ENCODE measurements at places on chromosomes 6 and 20.

- no peak for DNase-seq
Measured at GRCh38 chr20:43681991-43682410, 15.1 kb downstream of the MYBL2 start.

- no peak for DNase-seq
Measured at GRCh38 chr6:24864343-24864742, 65.6 kb upstream of the ARMH2 start.

- no peak for DNase-seq
Measured at GRCh38 chr6:144555066-144555465, 269.9 kb downstream of the UTRN start.

DNA sequence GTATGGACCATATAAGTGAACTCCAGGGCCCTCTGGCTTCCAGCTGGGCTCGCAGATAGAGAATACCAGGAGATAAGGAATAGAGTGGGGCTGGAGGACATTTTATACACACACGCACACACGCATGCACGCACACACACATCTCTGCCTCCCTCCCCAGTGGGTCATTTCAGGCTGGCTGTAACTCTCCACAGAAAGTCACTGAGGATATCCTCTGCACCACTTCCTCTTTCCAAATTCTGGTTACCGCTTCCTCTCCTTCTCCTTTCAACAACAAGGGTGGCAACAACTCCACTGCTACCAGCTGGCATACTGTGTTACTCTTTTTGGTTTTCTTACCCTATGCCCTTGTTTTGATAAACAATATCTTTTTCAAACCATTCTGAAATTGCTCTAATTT, 280.2 kb downstream of the COL12A1 start:
- no peak for DNase-seq

GRCh38 chr6:39530201-39530759, 194.9 kb downstream of the KIF6 start:
- DNase-seq = no peak

DNA sequence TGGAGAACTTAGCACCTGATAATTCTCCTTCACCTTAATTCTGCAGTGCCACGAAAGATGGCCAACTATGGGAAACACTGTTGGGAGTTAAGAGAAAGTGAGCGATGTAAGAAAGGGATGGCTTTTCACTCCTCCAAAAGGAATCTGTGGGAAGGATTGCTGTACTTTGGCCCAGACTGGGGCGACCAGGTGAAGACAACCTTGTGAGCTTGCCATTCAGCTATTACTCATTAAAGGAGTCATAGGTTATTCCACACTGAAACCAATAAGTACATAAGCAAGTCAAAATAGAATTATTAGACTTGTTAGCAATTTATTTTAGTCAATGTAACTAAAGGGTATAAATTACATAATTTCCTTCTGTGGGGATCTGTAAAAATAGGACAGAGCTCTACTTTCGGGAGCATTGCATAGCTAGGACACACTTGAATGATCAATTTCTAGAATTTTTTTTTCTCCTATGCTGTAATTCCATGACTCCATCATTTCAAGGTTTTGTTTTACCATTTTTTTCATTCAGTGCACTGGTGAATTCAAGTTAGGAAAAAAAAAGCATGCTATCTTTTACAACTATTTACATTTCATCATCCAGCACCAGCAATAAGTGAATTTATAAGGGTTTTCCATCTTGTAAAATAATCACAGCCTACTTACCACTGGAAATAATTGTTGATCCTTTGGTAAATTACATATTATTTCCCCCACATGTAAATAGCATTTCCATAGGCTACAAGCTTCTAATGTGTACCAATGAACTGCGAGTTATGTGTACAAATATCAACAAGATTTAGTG, 231.7 kb downstream of the SIM1 start:
- DNase-seq = no peak

DNA sequence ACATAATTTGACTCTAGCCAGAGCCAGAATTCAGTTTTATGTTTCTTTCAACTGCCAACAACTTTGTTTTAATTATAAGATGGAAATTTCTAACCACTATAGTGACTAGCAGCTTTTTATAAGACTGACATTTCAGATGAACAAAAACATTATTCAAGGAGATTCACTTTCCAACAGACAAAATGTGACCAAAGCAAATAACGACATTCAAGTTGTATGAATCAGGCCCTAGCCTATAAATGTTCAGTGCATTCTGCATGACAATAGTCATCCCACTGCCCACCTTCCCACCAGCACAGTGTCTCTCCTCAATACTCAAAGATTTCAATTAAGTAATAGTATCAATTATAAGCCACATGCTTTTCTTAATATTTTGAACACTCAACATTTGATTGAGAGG, 200.7 kb downstream of the KHDC1L start:
- DNase-seq = no peak

- DNase-seq = no peak
Measured at GRCh38 chr20:1809131-1809572, 86.1 kb upstream of the SIRPA start.

DNA sequence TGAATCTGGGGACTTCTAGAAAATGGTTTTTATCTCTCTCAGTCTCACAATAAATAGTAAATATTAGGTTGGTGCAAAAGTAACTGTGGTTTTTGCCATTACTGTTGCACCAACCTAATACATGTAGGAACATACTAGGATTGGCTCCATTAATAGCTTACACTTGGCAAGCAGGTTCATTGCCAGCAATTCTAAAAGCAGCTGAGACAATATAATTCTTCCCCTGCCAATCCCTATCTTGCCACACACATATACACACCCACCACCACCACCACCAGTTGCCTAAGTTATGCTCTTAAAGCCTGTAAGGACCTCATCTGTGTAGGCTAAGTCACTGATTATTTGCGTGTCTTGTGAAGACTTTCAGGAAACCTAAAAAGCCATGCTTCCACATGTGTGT, 145.1 kb downstream of the KIF16B start:
- DNase-seq = no peak

GRCh38 chr6:45447716-45448115, 70.0 kb upstream of the SUPT3H start:
- DNase-seq = no peak

All from activated T-cell treated with anti-CD3 and anti-CD28 coated beads, Interleukin-2, amount 50 U/mL, for 1 hour (primary cell).